Renal cortical epithelial cell (primary cell): ENCODE measurements at places on chromosomes 12 and 14. TPM values are rescaled to one million over a fixed set of nuclear protein-coding genes. Genes with fewer than 3 reads are reported as not detected.

Gene CNTN1
- 2.0 and 4.5 TPM in 2 replicates for total RNA-seq

DNA sequence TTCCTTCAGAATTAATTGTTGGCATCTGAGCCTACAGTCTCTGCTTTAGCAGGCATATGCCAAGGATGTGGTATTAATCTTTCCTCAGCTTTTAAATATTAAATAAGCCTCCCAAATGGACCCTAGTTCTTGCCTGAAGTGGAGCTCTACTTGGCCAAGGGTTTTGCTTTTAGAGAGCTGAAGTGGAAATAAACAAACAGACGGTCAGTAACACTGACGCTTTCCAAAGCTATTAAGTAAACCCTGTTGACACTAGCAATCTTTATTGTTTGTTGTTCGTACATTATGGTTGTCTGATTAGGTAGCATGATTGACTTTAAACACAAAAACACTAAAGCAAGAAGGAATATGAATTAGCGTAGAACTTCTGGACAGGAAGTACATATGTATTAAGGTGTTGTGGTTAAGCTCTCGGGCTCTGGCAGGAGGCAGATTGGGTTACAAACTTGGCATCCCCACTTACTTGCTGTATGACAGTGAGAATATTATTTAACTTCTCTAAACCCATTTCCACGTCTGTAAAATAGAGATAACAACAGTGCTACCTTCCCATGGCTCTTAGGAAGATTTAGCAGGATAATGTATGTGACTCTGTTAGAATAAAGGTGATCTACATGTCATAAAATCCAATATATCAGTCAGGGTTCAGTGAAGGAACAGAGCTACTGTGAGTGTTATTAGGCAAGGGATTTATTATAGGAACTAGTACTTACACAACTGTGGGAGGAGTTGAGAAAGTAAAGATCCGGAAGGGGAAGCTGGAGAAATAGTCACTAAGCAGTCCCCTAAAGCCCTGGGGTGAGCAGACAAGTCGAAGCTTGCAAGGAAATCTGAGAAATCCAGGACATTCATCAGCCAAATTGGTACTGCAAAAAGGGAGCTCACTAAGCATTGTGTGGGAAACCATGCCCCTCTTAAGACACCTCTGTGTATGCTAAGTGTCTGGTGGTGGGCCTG is 92.2 kb upstream of the ATF7IP start:
- DNase-seq = no peak

- DNase-seq = no peak
Measured at GRCh38 chr12:94372461-94372860, 87.2 kb downstream of the CEP83 start.

Gene HOXC11
- total RNA-seq = 0.69 and 1.7 TPM in 2 replicates

Gene NXPH4
- 0.40 TPM in 1 of 2 replicates, not detected in the other for total RNA-seq

Gene MIPOL1
- total RNA-seq = 6.4 and 18.3 TPM in 2 replicates

GRCh38 chr14:30621354-30621939 is 672 bp upstream of the SCFD1 start:
- no peak for DNase-seq

DNA sequence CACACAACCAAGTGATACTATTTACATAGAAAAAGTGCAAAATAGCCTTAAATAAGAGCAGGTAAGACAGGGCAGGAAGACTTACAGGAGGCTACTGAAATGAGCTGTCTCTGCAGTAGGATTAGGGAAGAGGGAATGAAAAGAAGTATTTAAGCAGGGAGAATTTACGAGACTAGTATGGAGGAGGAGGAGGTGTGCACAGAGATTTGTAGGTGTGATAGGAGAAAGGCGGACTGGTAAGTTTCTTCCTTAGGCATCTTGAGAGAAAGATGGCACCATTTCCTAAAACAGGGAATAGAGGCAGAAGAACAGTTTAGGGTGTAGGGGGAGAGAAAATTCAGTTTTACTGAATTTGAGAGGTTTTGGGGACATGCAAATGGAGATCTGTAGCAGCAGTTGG is 25.7 kb downstream of the DIP2B start:
- DNase-seq = no peak

GRCh38 chr12:64521833-64522232 is 69.9 kb downstream of the TBK1 start:
- no peak for DNase-seq

GRCh38 chr14:69044296-69044695 is 65.2 kb upstream of the ACTN1 start:
- DNase-seq = no peak

DNA sequence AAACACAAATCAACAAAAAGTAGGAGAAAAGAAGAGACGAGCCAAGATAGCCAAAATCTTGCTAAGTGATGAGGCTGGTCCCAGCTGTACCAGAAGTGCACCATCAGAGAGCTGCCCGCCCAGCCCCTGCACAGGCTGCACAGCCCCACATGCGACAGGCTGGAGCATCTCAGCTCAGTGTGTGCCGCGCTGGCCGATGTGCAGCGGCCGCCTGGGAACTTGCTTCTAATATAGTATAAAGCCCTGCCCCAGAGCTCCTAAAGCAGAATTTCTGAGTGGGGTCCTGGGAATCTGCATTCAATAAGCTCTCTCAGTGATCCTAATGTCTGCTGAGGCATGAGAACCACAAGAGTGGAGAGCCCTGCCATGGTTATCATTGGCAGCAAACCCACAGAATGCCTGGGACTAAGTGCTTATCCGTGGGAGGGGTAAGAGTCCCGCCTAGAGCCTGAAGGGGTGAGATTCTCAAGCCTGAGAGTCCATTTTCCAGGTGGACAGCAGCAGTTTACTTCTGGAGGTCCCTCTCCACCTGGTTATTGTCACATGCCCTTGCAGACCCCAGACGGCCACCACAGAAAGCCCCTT is 171.6 kb downstream of the DPF3 start:
- no peak for DNase-seq
